ENCODE measurements at places on chromosomes 5 and 9.

- DNase-seq = peak; percentile 3
These were observed 154.1 kb upstream of the TUT7 start for GRCh38 chr9:86508208-86508903.

DNA sequence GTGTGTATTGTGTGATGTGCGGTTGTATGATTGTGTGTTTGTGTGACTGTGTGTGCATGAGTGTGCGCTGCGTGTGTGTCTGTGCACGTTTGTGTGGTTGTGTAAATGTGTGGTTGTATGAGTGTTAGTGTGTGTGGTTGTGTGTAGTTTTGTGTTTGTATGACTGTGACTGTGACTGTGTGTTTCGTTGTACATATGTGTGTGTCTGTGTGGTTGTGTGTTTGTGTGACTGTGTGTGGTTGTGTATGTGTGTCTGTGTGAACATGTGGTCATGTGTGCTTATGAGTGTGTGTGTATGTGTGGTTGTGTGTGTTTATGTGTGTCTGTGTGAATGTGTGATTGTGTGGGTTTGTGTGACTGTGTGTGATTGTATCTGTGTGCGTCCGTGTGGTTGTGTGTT is 197.8 kb downstream of the TTLL11 start:
- no peak for DNase-seq

DNA sequence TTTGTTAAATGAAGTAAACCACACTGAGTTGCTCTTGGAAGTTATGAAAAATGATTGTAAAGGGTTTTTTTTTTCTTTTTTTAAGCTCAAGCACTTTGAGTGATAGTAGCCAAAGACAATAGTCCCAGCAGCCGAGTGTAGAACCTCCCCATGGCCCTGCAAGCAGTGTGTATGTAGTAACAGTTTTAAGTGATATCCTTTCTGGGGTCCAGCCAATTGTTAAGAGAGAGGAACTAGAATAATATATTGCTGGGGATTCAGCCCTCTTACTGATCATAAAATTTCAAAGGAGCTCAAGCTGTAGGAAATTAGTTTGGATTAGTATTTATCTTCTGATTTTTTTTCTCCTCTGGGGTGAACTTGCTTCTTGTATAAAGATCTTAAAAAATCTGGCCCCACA is 43.2 kb downstream of the NPR3 start:
- no peak for DNase-seq

DNA sequence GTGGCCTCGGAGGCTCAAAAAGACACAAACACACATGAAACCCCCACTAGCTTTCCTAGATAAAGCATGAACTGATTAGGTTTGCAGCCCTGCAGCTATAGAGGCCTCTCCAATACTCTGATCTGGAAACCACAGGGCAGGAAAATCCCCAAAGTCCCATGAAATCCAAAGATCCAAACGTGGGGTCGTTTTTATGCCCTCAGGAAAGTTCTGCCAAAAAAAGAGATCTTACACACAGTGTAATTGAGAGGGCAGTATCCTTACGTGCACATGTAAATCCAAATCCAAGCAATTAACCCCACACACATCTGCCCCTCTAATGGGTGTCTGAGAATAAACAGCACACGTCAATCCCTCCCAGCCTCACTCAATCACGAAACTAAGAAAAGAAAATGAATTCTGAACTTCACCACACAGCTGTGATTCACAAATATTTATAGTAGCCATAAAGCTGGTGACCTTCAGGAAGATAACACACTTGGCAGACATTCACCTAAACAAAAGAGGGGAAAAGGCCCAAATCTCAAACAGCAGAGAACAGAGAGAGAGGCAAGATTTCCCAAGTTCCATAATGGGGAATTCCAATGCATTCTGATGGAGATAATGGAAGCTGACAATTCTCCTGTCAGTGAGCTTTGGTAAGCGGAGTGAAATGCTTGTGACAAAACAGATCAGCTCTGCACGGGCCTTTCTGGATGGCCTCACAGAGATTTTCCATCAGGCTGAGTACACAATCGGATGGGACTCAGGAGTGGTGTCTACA is 114.2 kb downstream of the SEMA5A start:
- DNase-seq = no peak

- no peak for DNase-seq
These were observed 11.6 kb upstream of the IL12B start for GRCh38 chr5:159341906-159342310.

DNA sequence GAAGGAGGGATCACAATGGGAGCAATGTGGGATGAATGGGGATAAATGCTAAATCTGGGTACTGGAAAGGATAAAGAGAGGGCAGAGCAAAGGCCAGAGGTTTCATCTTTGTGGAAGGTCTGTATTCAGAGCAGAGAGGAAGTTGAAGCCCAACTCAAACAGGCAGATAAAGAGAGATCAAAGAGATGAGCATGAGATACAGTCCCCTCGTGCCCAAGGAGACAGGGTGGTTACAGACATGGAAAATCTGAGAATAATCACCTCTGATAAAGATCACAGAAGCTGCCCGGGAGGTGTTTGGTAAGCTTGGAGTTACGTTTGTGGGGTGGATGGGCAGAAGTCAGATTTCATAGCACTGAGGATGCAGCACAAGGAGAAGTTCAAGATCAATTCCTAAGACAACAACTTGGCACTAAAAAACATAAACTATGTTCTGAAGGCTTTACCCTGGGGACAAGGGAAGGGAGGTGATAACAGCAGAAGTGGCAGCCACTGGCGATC is 459 bp upstream of the ERAP2 start:
- DNase-seq = no peak

- DNase-seq = no peak
These were observed 421.9 kb upstream of the FTMT start for GRCh38 chr5:121429761-121430160.

DNA sequence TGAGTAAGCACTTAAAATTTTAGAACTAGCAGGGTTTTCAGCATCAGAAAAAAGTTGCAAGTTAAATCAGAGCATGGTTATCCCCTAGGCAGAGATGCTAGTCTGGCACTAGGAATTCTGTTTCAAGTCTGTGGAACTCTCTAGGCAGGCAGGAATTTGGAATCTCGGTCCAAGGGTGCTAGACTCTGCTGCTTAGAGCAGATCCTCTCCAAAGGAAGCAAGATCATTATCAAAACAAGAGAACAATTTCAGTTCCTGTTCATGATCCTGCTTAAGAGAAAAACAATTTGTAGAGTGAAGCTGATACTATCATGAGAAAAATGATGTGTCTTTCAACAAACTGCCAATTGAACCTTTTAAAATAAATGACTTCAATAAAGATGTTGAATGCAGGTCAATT is 420.7 kb downstream of the KIF4B start:
- DNase-seq = no peak

DNA sequence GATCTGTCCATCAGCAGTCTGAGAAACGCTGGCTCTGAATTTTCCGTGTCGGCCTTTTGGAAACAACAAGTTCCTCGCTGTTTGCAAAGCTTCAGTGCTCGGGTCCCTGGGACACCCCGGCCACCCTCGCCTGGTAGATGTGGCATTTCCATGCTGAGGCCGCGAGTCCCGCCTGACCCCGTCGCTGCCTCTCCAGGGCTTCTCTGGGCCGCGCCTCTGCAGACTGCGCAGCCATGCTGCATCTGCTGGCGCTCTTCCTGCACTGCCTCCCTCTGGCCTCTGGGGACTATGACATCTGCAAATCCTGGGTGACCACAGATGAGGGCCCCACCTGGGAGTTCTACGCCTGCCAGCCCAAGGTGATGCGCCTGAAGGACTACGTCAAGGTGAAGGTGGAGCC is 4.7 kb downstream of the NTNG2 start:
- DNase-seq = no peak

DNA sequence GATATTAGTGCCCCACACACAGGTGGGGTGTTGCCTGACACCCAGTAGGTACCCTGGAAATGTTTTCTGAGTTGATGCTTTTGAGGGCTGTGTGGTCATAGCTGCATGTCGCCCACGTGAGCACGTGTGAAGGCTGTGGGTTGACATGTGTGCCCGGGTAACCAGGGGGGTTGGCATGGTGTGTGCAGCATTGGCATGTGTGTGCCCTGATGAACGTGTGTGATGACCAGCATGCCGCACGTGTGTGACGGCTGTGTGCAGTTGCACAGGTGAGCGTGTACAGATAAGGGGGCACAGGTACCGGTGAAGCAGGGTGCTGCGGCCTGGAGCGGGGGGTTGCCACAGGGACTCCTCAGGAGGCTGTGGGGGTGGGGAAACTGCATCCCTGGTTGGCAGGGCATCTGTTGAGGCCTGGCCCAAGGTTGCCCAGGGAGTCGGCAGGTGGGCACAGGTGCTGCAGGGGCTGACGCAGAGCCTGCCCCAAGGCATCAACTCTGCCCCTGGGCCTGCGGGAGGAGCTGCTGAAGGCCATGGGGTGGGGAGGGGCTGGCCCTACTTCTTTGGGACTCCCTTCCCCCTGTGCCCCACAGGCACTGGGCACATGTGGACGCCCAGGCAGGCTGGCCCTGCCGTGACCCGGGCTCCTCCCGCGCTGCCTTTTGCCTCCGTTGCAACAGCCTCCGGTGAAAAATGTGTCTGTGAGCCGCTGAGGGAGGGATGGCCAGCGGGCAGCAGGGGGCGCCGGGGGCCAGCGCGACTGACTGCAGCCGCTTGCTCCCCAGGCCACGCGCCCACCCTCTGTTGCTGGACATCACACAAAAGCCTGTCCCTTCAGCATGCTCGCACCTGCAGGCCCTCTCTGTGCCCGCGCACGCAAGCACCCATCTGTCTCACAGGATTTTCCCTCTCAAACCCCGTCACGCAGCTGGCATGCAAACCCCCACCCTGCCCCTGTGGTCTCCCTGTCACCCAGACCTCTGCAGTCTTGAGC is 2.2 kb downstream of the UNC5A start:
- no peak for DNase-seq

DNA sequence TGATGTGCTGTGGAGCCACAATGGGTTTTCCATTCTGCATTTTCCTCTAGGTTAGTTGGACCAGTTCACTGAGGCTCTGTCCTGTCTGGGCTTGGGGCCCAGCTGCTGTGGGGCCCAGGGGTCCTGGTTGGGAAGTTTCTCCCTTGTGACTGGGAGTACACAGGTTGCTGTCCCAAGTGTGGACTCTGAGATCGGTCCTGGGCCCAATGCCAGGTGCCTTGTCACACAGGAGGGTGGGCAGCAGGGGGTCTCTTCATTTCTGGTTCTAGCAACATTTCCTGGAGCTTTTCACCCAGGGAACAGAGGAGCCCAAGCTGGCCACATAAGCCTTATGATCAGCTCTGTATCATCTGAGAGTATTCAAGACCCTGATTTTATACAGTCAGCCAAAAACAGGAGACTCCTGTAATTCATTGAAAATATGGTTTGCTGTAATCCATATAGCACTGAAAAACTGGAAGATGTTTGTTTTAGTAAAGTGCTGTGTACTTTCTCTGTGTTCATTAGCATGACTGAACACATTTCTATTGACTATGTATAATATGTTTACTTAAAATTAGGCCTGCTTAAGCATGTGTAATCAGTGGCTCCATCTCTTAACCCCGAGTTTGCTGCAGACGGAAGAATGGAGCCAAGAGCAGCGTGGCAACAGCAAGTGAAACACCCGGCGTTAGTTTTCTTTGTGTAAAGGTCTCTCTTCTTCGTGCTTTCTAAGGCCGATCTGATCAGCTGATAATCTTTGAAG is 62.5 kb downstream of the MVB12B start:
- DNase-seq = no peak
